SHP77 (cell line): ENCODE measurements at places on chromosomes 13 and 19.

DNA sequence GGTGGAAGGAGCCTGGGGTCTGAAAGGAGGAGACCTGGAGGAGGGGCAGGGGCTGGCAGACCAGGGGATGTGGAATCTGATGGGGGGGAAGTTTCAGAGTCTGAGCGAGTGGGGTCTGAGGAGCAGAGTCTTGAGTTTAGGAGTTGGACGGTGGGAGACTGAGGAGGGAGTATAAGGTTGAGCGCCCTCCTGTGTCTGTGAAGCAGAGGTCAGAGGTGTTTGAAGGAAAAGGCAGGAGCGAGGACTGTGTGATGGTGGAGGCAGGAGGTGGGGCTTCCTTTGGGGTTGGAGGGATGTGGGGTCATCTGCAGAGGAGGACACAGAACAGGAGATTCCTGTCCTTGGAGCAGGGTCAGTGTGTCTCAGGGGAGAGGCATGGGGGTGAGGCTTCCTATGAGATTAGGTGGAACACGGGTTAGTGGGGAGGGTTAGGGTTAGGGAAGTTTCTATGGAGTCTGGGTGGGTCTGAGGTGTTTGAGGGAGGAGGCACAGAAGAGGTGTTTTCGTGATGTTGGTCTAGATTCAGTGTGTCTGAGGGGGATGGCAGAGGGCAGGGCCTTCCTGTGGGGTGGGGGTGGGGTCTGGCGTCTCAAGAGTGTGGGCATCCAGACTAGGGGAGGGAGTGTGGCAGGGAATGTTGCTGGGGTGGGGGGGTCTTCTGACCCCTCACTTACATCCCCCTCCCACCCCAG lies 8.3 kb downstream of the RYR1 start:
- no peak for DNase-seq

DNA sequence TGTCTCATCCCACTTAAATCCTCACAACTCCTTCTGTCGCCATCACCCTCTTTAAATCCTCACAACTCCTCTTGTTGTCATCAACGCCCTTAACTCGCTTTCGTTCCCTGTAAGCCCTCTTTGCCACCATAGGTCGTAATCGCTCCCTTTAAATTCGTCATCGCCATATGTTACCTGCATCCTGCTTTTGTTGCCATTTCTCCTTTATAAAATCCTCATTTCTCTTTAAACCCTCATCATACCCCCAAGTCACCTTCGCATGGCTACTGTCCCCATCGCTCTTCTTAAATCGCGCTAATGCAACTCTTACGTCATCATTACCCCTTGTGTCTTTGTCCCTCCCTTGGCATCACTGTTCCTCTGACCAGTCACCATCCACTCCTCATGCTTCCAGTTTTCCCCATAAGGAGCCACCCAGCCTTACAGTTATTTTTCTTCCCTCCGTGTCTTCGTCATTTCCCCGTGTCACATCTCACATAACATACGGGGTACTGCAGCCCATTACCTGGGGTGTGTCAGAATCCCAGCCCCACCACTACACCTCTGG lies 539 bp downstream of the PLD3 start:
- peak; percentile 68 for DNase-seq

DNA sequence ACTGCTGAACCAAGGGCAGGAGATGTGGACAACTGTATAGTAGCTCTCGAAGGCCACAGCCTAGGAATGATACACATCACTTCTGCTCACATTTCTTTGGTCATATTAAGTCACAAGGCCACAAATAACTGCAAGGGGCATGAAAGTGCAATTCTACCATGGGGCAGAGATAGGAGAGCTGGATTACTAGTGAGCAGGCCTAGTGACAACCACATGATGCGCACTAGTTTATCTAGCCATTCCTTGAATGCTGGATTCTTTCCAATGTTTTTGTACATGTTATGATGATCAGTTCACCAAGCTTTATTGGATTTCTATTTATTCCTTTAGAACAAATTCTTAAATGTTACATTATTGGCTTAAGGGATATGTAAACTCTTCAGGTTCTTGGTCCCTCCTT lies 100.7 kb downstream of the MIPEP start:
- no peak for DNase-seq

- peak; percentile 77 for DNase-seq
These were observed 5.3 kb upstream of the GPR183 start for GRCh38 chr13:99312493-99312883.

GRCh38 chr19:32916969-32917615 lies 47.5 kb upstream of the SLC7A9 start:
- no peak for DNase-seq

- DNase-seq, result no peak
These were observed 1.6 kb downstream of the OXGR1 start for GRCh38 chr13:96992633-96993032.

GRCh38 chr19:57947419-57948134 lies at the start of gene ZNF256:
Gene ZNF256, minus strand, starts transcription at chr19:57947706. Its CDS starts 232 bp downstream, at chr19:57947474.
- peak; percentile 95 for DNase-seq

GRCh38 chr19:18312092-18312534 lies 10.8 kb downstream of the LSM4 start:
- no peak for DNase-seq

DNA sequence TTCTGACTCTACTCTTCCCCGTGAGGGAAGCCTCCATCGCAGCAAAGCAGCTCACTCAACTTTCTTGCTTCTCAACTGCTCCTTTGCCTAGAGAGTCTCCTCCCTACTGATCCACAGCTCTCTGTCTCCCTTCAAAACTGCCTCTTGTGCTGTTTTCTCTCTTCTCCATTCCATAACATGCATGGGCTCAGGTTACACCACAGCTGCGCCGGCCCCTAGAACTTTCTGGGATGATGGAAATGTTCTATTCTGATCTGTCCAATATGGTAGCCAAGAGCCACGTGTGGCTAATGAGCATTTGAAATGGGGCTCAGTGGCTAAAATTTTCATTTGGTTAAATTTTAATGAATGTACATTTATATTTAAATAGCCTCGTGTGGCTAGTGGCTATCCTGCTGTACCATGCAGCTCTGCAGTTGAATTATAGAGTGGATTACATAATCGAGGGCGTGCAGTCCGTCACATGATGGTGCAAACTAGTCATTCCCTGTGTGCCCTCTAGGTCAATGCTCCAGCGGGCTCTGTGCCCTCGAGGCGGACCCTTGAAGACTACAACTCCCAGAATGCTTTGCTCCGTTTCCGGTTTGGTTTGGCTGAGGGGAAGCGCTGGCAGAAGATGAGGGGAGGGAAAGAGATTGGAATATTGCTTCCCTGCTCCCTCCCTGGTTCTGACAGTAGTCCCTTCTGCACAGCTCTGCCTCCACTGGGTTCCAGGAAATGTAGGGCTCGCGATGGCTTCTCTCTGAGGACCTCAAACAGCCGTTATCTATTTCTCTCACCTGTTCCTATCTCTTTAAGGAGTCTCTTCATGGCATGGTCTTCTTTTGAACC lies 109.8 kb downstream of the CACNA1A start:
- DNase-seq, result no peak

- no peak for DNase-seq
These were observed 10.1 kb downstream of the UBXN6 start for GRCh38 chr19:4447327-4448146.

- DNase-seq, result no peak
These were observed at the start of gene ZBTB32 for GRCh38 chr19:35704218-35704617. Gene ZBTB32, plus strand, starts transcription at chr19:35704558. Its CDS starts 10,069 bp downstream, at chr19:35714627.
